Uterus (tissue), 4 donors: ENCODE measurements at places on chromosomes 7 and 10.
A peak's percentile ranks its signal among the peaks of the same experiment; 100 is the strongest.

DNA sequence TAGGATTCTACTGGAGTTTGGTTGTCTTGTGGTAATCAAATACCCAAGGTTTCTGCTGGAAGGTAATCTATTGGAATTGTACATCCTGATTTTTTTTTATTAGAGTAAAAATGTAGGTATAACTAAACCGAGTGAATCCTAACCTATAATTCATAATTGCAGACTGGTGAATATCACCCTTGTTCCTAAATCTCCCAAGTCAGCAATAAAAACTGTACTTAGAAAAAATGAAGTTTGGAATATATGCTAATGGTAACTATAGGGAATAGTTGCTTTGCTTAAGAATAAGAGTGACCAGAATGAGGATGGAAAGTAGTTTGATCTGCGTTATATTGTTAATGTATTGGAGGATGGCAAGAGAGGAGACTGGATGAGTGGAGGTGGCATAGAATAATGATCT lies 10.7 kb upstream of the FZD8 start:
- DNase-seq = no peak

- no peak for DNase-seq
Measured at GRCh38 chr10:86402283-86402941, 35.8 kb upstream of the GRID1 start.

- no peak for DNase-seq
Measured at GRCh38 chr10:43284341-43284910, 17.6 kb upstream of the RASGEF1A start.

DNA sequence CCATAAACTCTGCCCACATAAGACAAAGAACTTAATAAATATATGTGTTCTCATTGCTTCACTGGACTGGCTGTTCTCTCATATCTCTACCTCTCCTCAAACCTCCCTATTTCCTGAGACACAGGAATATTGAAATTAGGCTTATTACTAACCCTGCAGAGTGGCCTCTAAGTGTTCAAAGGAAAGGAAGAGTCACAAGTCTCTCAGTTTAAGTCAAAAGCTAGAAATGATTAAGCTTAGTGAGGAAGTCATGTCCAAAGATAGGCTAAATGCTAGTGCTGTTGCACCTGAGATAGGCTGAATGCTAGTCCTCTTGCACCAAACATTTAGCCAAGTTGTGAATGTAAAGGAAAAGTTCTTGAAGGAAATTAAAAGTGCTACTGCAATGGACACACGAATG lies 41.1 kb downstream of the GNAI1 start:
- no peak for DNase-seq

DNA sequence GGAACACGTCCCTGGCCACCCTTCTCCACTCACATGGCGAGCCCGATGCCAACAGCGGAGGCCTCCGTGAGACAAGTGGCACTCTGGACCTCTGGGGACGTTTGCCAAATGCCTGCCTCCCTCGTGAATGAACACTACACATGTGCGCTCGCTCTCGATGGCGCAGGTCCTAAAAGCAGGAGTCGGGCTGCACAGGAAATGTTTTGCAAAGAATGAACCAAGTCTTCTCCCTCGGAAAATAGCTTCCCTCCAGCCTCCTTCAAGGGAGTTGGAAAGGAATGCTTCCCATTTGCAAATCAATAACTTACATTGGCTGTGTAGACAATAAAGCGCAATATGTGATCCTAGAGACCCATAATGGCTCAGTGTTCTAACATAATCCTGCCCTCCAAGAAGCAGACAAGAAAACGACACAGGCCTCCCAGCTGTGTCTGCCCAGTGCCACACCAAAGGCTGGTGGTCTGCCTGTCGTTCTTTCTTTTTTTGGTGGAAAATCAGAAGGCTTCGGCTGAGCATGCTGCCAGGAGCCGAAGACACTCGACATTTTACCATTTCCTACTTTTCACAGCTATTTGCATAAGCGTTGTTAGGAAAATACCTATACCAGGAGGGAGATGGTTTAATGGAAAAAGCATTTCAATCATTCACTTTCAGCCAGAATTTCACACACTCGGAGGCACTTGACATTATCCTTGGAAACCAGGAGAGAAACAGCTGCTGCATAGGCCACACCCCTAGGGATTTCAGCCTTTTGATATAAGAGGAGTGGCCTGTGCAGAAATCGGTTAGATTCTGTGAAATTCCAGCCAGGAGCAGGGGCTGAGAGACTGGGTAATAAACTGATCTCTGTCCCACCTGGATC lies 38.4 kb downstream of the ATXN7L1 start:
- no peak for DNase-seq

- peak; percentile 60 for DNase-seq
Measured at GRCh38 chr10:103564116-103564501, 70.6 kb downstream of the NEURL1 start.

DNA sequence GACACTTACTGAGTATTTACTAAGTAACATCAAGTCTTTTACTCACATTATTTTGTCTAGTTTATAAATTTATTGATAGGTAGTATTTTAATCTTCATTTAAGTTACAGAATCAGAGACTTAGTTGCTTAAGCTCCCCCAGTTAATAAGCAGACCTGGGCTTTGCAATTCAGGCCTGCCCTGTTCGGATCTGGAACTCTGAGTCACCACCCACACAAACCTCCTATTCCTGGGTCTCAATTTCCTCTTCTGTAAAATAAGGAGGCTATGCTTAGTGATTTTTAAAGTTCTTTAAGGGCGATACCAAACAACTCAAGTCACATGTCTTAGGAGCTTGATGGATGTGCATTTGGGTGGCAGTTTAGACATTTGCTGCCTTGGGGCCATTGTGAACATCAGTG lies 3.5 kb upstream of the MGAM start:
- DNase-seq = no peak

DNA sequence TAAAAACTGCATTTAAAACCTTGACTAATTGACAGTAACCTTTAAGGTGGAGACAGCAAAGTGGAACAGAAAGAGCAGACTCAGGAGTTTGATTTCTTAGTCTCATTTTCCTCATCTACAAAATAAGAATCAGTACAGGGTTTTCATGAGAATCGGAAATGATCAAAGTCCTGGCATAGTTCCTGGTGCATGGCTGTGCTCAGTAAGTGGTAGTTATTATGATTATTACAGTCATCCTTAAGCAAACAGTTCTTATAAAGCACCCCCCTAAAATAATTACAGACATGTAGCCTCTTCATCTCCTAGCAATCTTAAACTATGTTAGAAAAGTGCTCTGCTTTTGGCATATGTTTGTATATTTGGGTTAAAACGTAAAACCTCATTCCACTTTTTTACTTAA lies 18.0 kb downstream of the NEBL start:
- DNase-seq = no peak

GRCh38 chr7:38311329-38311937 lies 38.0 kb upstream of the TARP start:
- DNase-seq = no peak

- DNase-seq = no peak
Measured at GRCh38 chr7:132677918-132678317, 101.6 kb upstream of the PLXNA4 start.

GRCh38 chr10:36170943-36171501 lies 528.9 kb upstream of the FZD8 start:
- no peak for DNase-seq

DNA sequence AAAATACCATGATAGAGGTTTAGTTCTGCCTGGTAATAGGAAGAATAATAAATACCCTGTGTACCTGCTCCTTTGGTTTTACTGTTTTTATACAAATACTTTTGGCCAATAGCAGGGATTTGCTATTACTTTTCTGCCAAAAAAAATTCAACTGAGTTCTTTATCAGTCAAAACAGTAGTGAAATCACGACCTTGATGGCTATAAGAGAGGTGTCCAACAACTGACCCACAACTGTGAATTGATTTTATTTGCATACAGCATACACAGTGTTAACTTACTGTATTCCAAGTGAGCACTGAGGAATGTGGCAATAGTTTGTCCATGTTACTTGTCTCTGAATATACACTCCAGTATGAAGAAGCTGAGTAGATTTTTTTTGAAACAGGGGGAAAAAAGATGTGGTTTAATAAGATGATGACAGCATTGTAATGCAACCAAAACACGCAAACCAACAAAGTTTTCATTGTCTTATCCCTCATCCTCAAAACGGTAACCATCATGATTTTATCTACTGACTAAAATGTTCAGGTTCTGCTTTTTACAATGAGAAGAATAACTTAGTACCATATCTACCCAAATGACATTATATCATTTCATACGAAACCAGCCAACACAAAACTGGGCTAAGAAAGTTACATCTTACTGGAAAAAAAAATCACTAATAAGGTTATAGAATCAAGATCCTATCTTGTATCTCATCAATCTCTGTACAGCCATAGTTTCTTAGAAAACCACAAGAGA lies 63.3 kb downstream of the GSAP start:
- DNase-seq = no peak

GRCh38 chr7:23941551-23941950 lies 231.5 kb downstream of the STK31 start:
- DNase-seq = no peak

DNA sequence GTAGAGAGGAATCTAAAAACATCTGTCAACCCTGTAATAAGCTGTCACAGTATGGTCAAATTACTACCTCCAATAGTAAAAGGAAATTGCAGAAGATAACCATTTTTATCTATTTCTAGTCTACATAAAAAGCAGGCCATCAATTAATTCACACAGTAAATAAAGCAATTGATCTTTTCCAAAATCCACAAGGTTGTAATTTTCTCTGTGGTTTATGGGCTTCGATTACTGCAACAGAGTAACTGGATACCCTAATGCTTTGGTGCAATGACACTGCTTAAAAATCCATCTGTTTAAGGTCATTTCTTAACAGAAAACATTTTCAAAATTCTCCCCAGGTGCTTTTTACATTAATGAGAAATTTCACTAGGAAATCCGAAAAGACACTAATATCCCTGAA lies 23.9 kb downstream of the ESYT2 start:
- DNase-seq = no peak

GRCh38 chr10:51806079-51806835 lies 106.9 kb upstream of the CSTF2T start:
- DNase-seq = no peak

DNA sequence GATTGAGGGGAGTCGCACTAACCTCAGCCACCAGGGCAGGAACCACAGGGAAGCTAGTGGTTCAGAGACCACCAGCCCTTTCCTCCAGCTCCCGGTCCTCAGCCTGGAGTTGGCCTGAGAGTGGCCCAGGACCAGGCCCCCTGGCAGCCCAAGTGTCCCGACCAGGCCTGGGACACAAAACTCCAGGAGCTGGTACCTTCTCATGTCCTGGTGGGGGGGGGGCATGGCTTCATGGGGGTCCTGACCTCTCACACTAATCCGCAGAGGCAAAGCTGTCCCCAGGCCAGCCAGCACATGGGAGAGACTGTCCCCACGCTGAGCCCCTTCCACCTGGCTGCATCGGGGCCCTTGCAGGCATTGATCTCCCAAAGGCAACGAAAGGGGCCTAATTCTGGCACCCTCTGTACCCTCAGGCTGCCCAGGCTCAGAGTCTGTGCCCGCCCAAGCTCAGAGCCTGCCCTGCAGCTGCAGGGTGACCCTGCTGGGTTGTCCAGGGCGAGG lies 28.2 kb downstream of the GPRIN2 start:
- peak; percentile 10 for DNase-seq
